ENCODE measurements at places on chromosomes 2 and 18.

DNA sequence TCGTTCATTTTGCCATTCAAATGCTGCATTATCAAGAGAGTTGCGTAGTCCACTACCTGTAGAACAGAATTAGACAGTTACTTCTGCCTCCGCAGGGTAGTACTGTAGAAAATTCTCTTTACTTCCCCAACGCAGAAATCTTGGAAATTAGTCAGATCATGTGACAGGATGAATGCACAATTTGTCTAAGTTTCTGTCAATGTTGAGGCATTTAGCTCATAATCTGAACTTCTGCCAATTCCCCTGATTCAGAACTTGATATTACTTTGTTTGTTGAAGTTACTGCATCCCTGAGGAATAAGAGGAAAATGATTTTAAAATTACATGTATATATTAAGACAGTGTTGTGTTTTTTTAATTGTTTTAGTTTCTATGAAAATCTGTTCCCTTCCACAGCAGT lies 83.4 kb downstream of the TTC27 start:
- peak; percentile 43 for DNase-seq

DNA sequence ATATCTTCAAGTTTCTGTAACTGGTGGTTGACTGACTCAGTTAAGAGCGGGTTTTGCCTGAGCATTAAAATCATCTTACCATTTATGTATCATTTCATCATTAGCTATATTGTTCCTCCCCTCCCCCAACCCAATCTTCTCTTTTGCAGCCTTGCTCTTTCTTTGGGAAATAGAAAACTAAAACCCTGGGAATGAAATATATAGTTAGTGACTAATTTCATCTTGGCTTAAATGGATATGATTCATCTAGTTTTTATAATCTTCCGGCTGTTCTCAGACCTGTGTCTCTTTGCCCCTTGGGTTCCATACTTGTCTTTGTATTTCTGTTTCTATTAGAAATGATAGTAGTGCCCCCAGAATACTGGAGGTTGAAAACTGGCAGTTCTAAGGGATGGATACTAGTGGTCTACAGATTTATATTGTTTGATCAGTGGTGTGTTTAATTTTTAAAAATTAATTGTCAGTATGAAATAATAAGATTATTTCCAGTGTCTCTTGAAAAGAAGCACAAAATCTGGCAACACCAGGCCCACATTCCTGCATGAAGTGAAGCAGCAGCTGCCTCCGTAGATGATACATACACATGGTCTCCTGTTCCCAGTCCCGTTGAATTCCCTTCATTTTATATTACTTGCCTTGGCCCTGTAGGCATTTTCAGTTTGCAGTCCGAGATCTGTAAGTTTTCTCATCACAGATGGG lies 44.5 kb downstream of the PHLPP1 start:
- no peak for DNase-seq

DNA sequence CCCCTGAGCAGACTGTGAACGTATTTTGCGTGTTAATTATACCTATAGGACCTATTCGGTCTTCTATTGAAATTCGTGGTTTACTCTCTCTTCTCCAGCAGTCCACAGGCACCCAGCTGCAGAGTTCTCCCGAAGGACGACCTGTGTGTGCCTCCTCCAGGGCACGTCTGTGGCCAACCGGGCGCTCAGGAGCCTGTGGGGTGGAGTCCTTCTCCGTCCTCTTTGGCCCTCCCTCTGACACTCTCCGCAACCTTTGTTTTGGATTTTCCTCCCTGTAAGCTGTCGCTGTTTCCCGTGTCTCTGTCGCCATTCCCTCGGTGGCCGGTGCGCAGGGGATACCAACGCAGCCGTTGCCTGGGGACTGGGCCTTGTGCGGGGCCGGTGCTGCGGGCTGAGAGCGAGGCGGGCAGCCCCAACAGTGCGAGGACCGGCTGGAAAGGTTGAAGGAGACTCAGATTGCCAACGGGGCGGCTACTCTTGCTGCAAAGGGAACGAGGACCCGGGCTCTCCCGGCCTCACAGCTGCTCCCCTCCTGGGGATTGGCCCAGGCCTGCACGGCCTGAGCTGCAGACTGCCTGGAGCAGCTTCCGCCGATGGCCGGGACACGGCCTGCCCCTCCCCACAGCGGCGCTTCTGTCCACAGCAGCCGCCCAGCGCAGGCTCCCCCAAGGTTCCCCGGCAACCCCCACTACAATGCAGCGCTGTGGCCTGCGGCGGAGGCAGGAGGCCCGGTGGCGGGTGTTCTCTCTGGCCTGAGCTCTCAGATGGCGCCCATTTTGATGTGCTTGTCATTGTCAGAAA lies 221.0 kb downstream of the MTX2 start:
- no peak for DNase-seq

GRCh38 chr2:53820048-53820447 lies 33.2 kb downstream of the ERLEC1 start:
- DNase-seq = no peak

DNA sequence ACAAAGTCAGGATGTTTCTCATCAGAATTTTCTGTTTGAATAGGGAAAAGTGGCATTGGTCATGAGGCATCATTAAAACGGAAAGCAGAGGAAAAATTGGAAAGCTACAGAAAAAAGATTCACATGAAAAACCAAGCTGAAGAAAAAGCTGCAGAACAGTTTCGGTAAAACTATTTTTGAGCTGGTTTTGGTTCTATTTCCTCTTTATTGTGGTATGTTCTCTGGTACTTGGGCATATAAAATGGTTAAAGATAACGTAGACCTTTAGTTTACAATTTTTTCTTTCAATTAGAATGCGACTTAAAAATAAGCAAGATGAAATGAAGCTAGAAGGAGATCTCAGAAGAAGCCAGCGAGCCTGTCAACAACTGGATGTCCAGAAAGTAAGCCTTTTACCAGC lies 7.6 kb downstream of the GPATCH11 start:
- no peak for DNase-seq

DNA sequence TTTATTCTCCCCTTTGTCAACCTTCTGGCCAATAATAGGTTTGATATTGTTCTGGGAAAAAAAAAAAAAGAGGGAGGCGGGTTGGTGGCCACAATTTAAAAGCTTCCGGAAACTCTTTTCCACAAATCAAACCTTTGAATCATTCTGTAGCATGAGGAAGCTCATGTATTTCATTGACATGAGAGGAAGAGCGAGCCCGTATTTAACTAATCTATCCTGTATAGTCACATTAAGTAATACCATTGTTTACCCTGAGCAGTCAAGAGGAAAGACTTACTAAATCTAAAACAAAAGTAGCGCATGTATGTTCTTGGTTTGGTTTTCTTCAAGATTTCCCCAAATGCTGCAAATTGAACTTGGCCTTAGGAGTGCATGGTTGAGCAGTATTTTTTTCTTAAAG lies 120.1 kb downstream of the NCKAP5 start:
- no peak for DNase-seq

DNA sequence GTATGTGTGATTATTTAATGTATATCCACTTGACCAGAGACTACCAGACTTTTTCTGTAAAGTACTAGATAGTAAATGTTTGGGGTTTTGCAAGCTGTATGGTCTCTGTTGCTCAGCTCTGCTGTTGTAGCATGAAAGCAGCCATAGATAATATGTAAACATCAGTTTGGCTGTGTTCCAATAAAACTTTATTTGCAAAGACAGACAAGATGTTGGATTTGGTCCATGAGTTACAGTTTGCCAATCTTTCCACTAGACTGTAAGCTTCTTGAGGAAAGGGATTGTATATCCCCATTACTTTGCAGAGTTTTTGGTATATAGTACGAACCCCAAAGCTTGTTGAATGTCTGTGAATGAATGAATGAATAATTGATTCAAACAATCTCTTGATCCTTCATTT lies 17.2 kb downstream of the REL start:
- DNase-seq = no peak

GRCh38 chr2:134411279-134411827 lies 157.5 kb downstream of the MGAT5 start:
- DNase-seq = no peak
